SK-N-DZ (cell line): ENCODE measurements at places on chromosomes 3 and 15.

- DNase-seq: no peak
Measured at GRCh38 chr15:28923726-28924280, 38.0 kb downstream of the APBA2 start.

DNA sequence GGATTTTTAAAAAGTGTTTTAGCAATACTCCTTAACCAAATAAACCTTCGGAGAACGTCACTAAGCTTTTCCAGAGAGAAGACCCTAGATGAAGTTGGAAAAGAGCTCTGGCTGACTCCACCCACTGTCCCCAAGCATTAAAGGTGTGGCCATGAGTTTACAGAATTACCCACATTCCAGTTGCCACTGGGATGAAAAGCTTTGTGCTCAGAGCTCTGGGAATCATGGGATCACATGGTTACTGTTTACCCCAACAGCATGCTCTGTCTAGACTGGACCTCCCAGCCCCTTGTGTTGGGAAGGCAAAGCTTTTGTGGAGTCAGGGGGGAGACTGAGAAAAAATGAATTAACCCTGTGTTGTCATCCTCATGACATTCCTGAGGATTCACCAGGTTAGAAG is 55.3 kb downstream of the CCK start:
- DNase-seq: no peak

DNA sequence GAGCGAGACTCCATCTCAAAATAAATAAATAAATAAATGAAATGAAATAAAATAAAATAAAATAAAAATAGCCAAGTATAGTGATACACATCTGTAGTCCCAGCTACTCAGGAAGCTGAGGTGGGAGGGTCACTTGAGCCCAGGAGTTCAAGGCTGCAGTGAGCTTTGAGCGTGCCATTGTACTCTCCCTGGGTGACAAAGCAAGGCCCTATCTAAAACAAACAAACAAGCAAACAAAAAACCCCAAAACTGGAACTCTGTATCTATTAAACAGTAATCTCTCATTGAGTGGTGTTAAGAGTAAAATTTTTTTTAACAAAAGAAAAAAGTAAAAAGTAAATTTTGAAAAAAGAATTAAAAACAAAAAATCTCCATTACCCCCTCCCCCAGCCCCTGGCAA is 20.8 kb downstream of the EPM2AIP1 start:
- no peak for DNase-seq

DNA sequence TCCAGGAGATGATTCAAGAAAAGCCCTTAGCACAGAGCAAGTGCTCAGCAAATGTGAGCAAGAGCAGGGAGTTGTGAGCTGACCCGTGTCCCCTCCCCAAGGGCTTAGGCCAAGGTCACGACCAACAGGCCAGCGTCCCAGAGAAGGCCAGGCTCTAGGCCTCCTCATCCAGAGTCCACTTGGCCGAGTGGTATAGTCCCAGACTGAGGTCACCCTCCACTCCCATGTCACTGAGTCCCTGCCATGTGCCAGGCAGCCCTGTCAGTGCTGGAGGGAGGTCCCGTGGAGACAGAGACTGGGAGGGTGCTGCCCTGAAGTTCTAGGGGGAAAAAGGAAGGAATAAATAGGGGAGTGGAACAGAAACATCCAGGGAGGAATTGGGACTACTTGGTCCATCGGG is 44.0 kb downstream of the TPRA1 start:
- no peak for DNase-seq

DNA sequence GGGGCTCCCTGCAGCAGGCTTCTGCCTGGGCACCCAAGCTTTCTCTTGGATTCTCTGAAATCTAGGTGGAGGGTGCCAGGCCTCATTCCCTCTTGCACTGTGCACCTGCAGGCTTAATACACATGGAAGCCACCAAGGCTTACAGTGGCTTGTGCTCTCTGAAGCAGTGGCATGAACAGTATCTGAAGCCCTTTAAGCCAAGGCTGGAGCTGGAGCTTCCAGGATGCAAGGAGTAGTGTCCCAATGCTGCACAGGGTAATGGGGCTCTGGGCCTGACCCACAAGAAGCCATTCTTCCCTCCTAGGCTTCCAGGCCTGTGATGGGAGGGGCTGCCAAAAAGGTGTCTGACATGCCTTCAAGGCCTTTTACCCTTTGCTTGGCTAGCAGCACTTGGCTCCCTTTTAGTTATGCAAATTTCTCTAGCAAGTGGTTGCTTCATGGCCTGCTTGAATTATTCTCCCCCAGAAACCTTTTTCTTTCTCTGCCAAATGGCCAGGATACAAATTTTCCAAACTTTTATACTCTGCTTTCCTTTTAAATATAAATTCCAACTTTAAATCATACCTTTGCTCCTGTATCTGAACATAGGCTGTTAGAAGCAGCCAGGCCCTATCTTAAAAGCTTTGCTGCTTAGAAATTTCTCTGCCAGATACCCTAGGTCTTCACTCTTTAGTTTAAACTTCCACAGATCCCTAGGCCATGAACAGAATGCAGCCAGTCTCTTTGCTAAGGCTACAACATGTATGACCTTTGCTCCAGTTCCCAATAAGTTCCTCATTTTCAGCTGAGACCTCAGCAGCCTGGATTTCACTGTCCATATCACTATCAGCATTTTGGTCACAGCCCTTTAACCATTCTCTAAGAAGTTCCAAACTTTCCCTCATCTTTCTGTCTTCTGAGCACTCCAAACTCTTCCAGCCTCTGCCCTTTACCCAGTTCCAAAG is 201.1 kb upstream of the LRRFIP2 start:
- DNase-seq: no peak

DNA sequence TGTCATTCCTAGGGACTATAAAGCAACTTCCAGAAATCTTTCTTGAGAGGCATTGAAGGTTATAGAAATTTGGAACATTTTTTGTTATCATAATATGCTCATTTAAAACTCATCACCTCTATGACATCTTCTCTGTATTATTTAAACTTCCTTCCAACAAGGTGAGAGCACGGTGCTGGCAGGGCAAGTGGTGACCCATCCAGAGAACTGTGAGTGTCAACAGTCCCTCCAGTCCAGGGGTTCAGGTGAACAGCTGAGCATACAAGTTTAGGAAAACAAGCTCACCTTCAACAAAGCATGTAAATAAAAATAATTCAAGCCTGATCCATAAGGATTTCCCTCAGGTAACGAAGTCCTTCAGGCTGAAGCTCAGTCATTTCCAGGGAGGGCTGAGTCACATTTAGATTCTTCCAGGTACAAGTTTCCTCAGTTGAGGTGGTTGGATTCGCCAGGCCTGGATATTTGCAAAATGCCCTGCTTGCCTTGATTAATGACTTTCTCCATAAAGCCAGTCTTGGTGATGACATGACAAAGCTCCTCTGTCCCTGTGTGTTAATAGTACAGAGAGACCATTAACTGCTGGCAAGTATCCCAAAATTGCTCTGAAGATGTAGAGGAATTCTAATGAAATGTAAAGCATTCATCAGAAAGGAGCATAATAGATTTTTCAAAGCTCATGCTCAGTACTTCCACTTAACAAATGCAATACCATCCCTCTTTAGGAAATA is 263.6 kb upstream of the GADL1 start:
- no peak for DNase-seq

DNA sequence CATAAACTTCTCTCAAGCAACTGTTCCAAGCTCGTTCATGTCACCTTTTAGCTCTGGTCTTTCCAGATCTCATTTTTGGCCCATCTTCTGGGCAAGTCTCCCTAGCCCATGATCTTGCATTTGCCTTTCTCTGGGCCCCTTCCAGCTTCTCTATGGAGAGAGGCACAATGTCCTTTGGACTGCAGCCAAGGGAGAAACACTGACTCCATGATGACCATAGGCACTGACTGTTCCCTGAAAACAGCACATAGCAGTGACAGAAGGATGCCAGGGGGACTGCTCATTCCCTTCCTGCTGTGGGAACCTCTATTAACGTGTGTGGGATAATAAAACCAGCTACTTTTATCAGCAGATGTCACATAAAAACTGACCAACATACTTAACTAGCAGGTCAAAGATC is 60.3 kb downstream of the STRIT1 start:
- DNase-seq: no peak

DNA sequence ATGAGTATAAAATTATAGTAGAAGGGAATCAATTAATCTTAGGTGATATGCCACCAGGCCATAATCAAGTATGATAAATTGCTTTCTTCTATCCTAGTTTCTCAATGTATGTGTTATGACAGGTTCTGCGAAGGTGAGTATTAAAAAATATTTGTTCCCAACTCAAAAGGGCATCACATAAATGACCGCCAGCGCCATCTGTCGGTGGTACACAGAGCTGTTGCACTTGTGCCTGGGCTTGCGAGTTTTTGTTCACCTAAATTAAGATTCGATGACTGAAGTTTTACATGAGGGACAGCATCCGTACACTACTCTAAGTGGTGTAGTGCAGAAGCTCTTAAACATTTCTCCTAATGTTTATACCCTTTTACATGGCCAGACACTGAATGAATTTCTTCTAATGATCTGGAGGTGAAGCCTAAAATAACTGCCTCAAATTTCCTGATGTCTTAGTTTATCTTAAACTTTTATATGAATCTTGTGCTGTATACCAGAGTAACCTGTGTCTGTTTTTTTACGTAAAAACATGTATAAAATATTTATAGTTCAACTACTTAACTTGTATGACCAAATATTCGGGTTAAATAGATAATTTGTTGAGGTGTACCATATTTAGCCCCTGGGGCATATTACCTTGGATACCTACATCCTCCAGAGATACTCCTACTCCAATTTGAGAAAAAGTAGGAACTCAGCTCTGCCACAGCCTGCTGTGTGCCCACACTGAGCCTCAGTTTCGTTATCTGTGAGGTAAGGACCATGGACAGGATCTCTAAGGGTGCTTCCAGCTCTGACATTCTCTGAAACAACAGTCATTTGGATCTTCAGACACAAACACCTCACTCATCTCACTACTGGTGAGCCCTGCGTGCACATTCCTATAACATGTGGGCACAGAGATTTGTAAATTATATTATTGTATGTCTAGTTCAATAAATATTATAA is 365.6 kb downstream of the MAGI1 start:
- DNase-seq: peak; percentile 52

- peak; percentile 26 for DNase-seq
Measured at GRCh38 chr3:194879991-194880939, 194.6 kb downstream of the FAM43A start.

- DNase-seq: no peak
Measured at GRCh38 chr15:70328679-70329115, 231.0 kb upstream of the TLE3 start.

- no peak for DNase-seq
Measured at GRCh38 chr3:53694046-53694445, 152.2 kb downstream of the CHDH start.

- no peak for DNase-seq
Measured at GRCh38 chr15:93274257-93274656, 185.2 kb upstream of the RGMA start.

- DNase-seq: peak; percentile 21
Measured at GRCh38 chr3:23806534-23807423, 1.0 kb downstream of the UBE2E1 start.

DNA sequence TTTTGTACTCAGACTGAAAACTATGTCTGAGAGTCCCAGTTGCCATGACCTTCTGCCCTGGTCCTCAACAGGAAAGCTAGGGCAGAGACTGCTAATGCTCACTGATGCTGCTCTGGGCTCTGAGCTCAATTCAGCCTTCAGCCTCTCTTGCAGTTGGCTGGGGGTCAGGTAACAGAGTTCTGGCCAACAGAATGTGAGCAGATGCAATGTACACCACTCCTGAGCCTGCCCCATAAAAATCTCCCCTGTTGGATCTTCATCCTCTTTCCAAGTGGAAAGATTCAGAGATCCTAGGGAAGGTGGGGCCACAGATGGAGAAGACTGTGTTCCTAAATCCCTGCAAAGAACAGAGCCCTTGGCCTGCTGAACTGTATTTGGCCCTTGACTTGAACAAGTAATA is 87.8 kb downstream of the PDZRN3 start:
- no peak for DNase-seq

- no peak for DNase-seq
Measured at GRCh38 chr3:29601861-29602585, 321.2 kb downstream of the RBMS3 start.

GRCh38 chr3:43892526-43892925 is 201.8 kb downstream of the ABHD5 start:
- no peak for DNase-seq

- no peak for DNase-seq
Measured at GRCh38 chr3:3665546-3665945, 133.7 kb upstream of the LRRN1 start.

DNA sequence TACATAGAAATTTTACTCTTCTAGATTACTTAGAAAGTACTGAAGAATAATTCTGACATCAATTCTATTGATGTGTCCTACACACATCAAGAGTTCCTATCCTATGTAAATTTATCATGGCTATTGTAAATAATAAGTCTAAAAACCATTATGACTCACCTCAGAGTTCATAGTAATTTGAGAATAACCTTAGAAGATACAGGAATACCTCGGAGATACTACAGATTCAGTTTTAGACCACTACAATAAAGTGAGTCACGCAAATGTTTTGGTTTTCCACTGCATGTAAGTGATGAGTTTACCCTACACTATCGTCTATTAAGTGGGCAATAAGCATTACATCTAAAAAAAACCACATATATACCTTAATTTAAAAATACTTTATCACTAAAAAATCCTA is 74.8 kb downstream of the NR1I2 start:
- no peak for DNase-seq

DNA sequence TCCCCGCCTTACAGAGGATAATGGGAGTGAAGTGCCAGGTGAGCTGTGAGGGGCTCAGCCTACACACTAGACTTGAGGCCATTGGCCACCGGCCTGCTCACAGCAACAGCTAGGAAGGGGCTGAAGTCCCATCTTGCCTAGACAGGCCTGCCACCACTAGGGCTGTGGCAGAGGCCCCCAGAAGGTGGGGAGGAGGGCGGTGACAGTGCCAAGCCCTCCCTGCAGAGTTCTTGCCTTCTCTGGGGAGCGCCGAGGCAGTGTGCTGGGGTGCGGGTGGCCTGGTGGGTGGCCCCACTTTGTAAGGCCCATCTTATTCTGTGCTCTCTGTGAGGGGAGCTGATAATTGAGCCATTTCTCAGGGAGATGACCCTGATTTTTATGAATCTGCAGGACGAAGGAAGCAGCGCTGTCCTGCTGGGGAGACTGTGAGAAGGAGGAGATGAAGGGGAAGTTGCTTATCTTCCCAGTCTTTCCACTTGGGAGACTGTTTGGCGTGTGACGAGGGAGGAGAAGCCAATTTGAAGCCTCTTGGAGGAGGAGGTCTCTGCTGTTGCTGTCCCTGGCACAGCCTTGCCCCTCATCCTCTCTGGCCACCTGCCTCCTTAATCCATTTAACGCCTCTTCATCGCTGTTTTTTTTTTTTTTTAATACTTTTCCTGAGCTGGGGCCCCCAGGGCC is 104.3 kb downstream of the LINGO1 start:
- peak; percentile 63 for DNase-seq

- DNase-seq: no peak
Measured at GRCh38 chr3:150483226-150483625, 63.1 kb downstream of the SERP1 start.
